Astrocyte of the spinal cord (primary cell): ENCODE measurements at places on chromosomes 3 and 15.

- no peak for DNase-seq
Measured at GRCh38 chr3:46575577-46576222, 9.6 kb upstream of the LRRC2 start.

DNA sequence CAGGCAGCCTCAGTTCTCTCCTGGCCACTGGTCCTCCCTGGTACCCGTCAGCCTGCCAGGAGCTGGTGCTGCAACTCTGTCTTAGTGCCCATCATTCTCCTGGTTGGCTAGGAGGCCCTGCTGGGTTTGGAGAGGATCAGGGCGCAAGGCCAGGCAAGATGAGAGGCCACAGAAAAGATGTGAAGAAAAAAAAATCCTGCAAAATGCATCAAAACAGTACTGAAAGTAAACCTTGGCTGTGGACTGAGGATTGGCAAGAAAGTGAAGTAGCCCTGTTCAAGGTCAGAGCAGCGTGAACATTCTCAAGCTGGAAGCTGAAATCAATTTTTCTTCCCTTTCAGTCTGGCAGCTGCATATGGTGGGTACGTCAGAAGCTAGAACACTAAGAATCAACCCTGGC is 74.2 kb downstream of the GTF2E1 start:
- DNase-seq, result no peak

DNA sequence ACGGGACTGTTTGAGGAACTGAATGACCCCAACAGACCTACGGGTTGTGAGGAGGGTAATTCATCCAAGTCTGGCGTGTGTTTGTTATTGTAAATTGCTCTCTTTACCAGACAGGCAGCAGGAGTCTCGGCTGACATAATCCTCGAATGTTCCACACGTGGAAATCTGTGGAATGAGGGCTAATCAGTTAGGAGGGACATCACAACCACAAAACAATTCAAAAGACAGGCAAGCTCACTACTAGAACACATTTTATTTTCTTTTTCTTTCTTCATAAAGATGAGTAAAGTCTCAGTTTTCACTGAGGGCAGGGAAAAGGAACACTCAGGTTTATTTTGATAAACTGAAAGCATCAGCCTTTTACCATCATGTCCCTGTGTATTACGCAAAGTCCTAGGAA is 53.8 kb downstream of the GRK7 start:
- DNase-seq, result peak; percentile 27

GRCh38 chr3:144831955-144832716 is 860.5 kb downstream of the DIPK2A start:
- DNase-seq, result no peak

DNA sequence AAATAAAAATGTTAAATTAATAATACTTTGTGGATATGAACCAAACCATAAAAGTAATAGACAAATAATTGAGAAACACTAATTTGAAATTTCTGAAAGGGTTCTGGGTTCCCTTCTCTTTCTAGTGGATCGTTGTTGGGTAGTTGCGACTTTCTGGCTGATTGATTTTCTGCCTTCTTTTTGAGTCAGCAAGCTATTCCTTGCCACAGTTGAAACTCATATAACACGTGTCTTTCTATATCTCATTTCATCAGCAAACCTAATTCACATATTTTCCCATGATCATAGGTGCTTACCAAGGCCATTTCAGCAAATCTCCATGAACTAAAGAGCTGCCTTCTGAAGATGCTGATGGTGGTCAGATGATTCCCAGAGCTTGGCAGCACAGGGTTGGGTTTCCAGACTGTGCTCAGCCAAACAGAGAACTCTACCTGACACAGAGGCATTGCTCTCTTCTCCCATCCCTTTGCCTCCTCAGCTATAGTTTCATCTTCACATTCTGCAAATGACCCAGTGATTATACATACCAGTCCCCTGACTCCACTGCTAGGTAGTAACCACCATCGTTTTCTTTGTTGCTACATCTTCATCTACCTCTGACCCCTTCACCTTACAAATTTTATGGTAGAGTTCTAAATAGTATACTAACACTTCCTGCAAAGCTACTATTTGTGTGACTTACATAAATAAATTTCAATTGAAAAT is 383.9 kb upstream of the DPH6 start:
- no peak for DNase-seq

GRCh38 chr3:37862219-37862902 is 681 bp downstream of the CTDSPL start:
- DNase-seq, result peak; percentile 48

- DNase-seq, result no peak
Measured at GRCh38 chr15:66038387-66039116, 169.3 kb downstream of the RAB11A start.

DNA sequence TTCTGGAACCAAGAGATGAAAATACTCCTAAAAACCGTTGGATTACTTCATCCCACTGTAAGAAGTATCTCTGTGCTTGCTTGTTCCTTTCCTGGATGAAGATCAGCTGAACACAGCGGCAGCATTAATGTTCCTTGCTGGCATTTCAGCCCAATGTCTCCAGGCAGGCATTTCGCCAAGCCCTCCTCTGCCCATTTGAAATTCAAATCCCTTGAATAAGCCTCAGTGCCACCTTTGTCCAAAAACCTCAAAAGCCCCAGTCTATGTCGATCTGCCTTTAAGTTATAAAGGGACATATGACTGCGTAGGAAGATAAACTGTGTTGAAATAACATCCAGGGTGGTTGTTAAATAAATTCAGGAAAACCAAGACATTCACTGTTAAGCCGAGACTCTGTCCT is 156.8 kb upstream of the PDZRN3 start:
- peak; percentile 49 for DNase-seq

- DNase-seq, result no peak
Measured at GRCh38 chr15:91981821-91982800, 128.6 kb downstream of the SLCO3A1 start.

GRCh38 chr3:69330891-69331400 is 54.9 kb downstream of the FRMD4B start:
- no peak for DNase-seq

GRCh38 chr15:69854001-69854400 is 243.7 kb downstream of the TLE3 start:
- DNase-seq, result no peak

DNA sequence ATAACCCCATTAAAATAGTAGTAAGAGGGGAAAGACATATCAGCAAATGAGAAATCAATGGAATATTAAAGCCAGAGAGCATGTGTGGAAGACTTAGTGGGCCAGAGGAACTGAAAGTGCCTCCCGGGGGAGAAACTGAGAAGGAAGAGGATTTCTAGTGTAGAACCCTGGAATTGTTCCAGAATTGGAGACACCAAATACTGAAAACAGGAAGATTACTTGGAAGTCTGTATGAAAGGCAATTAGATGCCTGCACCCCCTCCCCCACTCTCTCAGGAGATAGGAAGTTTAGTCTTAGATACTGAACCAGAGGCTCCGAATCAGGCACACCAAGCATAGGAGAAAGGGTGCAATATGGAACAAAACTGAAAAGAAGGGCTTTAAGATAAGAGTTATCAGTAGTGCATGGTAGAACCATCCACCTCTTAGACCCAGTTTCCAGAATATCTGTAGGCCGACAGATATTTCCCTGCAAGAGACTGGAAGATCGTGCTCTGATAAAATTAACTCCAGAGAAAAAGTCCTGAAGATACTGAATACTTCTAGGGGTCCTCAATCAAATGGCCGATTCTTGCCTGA is 32.4 kb downstream of the KLHL18 start:
- DNase-seq, result peak; percentile 16

- DNase-seq, result no peak
Measured at GRCh38 chr3:132042681-132043080, 7.9 kb upstream of the CPNE4 start.

GRCh38 chr3:156790156-156790555 is 36.0 kb upstream of the LEKR1 start:
- peak; percentile 43 for DNase-seq

GRCh38 chr3:55626279-55626665 is 139.2 kb upstream of the WNT5A start:
- DNase-seq, result no peak

- no peak for DNase-seq
Measured at GRCh38 chr3:98188545-98188944, 22.0 kb downstream of the OR5H15 start.

DNA sequence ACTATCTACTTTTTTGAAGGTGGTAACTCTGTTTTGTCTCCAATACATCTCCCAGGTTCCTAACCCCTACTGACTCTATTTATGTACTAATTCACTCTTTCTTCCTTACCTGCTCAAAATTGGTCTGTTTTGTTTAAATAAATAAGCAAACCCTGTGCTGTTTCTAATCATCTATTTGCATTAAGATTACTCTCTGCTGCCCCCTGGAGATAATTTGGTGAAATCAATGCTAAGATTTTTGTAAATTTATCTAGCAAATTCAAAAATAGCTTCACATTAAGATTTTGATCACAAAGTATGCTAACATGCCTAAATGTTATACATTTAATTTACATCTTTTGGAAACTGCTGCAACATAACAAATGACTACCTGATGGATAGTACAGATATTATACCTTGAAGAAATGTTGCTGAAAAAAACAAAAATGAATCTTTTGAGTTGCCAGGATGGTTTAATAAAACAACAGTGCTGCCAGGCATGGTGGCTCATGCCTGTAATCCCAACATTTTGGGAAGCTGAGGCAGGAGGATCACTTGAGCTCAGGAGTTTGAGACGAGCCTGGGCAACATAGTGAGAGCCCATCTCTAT is 4.4 kb upstream of the CD200R1 start:
- DNase-seq, result peak; percentile 39

GRCh38 chr15:38378161-38378560 is 75.8 kb upstream of the FAM98B start:
- no peak for DNase-seq

DNA sequence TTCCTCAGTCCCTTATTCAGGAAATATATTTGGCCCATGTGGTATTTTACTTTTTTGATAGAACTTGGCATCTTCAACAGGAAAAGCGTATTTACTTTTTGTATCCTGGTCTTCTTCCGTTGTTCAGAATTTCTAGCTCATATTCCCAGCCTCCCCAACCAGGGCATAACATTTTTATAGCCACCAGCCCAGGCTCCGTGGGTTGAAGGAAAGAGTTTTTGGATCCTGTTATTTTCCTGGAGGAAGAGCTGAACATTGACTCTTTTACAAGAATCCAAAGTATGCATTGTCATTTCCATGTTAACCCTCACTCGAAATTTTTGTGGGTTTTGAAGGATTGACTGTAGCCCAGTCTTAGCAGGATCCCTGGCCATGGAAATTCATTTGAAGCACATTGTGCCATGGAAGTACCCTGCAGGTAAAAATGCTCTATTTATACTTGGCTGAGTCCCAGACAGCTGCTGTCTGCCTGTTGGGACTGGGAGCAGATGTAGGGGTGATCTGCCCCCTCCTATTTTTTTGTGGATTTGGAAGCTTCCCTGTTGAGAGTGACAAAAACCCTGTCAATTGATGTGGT is 98.8 kb downstream of the AKAP13 start:
- DNase-seq, result peak; percentile 72

GRCh38 chr3:42042747-42043098 is 48.4 kb upstream of the TRAK1 start:
- peak; percentile 45 for DNase-seq

DNA sequence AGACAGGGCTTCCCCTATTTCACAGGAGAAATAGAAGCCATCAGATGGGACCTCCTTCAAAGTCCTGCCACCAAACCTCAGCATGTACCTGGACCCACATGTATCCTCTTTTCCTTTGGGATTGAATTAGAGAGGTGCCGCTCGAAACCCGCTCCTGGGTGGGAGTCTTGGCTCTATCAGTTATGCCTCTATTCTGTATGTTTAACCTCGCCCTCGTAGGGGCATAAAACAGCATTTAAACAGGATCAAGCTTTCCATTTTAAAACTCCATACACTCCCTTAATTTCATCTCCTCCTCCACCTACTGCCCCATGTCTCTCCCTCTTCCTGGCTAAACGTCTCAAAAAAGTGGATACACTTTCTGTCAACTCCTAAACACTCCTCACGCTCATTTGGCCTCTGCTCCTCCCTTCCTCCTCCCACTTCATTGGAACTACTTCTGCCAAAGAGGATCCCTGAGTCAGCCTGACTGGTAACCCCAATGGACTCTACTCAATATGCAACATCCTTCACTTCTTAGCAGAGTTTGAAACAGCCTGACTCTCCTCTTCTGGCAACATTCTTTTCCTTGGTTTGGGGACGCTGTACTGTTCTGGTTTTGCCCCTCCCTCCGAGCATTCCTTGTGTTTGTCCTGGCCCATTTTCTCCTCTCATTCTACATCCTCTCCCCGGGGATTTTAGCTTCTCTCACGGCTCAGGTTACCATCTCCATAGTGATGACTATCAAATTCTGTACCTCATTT is 23.0 kb upstream of the MUC20 start:
- DNase-seq, result peak; percentile 98
